ENCODE measurements at places on chromosomes 4 and X.

DNA sequence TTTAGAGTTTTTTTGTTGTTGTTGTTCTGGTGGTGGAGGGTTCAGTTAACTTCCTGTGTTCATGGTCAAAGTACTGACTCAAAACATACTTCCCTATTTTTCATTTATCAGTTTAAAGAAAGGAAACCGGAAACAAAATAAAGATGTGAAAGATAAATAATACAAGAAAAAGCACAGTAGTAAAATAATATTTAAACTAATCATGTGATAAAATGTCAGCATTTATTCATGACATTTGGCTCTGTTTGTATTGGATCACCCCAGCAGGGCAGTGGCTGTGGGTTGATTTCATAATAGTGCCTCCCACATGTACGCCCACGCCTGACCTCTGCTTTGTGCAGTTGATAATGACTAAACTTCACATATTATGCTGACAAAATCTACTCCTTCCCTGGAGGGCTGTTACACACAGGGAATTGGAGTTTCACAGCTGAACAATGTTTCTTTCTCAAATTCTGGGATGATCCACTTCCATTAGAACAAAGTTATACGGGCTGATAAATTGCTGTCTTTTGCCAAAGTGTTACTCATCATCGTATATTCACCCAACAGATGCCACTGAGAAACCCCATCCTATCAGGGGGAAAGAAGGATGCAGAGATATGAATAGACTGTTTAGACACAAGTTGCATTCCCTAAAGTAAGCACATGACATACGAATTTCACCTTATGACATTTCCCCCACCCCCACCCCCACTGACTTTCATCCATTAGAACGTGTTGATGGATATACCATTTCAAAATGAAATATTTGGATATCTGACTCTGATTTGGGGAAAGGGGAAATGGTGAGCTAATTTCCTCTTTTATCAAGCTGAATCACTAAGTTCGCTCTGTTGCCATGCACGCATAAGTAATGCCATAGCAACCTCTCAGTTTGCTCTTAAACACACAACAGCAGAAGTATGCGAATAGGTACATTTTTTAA lies 48.3 kb downstream of the AMELX start:
- no peak for DNase-seq

GRCh38 chr4:186486172-186486571 lies 69.2 kb downstream of the MTNR1A start:
- DNase-seq, result no peak

DNA sequence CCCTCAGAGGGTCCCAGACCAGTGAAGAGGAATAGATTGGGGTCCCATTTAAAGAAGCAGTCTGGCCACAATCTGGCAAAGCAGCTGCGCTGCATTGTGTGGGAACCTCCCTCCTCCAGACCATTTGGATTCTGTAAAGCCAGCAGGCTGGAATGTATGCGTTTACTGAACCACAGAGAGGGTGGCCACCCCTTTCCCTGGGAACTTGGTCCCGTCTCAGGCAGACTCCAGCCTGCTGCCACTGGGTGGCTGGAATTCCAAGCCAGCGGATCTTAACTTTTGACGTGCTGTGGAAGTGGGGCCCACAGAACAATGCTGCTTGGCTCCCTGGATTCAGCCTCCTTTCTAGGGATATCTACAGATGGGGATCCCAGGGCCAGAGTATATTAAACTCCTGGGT lies 307.2 kb downstream of the DACH2 start:
- no peak for DNase-seq

GRCh38 chr4:1404573-1405253 lies 1.5 kb downstream of the NKX1-1 start:
- DNase-seq, result no peak

GRCh38 chrX:57286507-57287251 lies at the start of gene FAAH2:
FAAH2 (plus strand) TSS chrX:57286706; CDS start chrX:57286826, 120 bp downstream.
- peak; percentile 74 for DNase-seq

DNA sequence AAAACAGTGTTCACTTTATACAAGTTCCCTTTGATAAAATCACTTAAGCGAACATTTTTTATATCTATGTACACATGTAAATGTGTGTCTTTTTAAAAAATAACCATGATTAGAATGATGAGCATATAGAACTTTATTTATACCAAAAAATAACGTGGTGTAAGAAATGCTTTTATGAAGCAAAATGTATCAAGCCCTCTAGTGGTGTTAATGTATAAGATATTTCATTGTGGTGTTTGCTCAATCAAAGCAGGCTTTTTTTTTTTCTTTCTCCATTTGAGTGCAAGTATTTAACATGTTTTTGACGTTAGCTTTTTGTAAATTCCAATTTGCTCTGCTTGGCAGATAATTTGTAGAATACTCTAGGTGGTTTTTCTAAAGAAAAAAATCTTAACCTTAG lies 2092.4 kb upstream of the TENM3 start:
- DNase-seq, result no peak

DNA sequence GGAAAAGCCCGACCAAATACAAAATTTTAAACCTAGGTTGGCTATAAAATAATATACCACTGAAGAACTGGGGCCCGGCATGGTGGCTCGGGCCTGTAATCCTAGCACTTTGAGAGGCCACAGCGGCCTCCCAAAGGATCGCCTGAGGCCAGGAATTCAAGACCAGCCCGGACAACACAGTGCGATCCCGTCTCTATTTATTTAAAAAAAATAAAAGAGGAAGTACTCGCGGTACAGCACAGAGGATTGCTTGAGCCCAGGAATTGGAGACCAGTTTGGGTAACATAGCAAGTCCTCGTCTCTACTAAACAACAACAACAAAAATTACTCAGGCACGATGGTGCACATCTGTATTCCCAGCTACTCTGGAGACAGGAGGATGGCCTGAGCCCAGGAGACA lies 44.8 kb upstream of the CDKN2AIP start:
- DNase-seq, result no peak

DNA sequence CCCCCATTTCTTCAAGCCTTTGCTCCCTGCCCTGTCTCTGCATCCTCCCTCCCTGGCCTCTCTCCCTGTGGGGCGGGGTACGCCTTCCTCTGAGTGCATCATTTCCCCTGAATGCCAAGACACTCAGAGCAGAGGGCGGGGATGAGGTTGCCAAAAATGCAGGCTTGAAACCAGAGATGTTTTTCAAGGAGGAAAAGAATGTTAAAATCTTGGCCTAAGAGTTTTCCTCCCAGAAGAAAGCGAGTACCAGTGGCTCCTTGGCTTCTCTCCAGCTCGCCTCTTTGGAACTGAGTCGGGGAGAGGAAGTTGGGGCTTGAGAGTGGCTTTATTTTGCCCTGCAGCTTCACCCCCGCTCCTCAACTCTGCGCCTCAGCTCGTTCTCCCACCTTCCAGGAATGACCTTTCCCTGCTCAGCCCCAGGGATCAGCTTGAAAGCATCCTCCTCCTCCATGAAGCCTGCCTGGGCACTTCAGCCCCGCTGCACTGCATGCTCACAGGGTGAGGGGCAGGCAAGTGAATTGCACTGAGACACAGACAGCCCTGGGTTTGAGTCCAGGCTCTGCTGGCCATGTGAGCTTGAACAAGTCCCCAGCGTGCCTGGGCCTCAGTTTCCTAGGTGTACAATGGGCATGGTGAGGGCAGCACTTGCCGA lies 57.5 kb upstream of the SORCS2 start:
- no peak for DNase-seq

GRCh38 chr4:140174543-140174942 lies 20.6 kb upstream of the MAML3 start:
- DNase-seq, result no peak

GRCh38 chr4:55186123-55186522 lies 60.7 kb upstream of the KDR start:
- DNase-seq, result no peak

DNA sequence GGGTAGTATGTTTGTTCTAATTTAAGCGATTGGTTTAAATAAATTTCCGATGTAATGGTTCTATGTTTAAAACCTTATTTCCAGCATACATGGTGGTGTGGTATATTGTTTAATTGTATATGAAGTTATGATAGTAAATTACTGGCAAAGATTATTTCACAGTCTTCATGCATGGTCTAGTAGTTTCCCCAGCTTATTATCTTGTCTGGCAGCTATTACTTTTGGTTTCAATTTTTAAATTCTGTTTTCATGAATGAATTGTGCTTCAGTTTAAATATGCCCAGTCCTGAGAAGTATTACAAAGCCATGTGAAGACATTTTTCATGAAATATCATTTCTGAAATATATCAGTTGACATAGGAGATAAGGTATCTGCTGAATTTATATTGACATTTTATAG lies 6.3 kb downstream of the ALG13 start:
- no peak for DNase-seq

- DNase-seq, result no peak
These were observed 121.3 kb upstream of the WDR17 start for GRCh38 chr4:175944126-175944910.

DNA sequence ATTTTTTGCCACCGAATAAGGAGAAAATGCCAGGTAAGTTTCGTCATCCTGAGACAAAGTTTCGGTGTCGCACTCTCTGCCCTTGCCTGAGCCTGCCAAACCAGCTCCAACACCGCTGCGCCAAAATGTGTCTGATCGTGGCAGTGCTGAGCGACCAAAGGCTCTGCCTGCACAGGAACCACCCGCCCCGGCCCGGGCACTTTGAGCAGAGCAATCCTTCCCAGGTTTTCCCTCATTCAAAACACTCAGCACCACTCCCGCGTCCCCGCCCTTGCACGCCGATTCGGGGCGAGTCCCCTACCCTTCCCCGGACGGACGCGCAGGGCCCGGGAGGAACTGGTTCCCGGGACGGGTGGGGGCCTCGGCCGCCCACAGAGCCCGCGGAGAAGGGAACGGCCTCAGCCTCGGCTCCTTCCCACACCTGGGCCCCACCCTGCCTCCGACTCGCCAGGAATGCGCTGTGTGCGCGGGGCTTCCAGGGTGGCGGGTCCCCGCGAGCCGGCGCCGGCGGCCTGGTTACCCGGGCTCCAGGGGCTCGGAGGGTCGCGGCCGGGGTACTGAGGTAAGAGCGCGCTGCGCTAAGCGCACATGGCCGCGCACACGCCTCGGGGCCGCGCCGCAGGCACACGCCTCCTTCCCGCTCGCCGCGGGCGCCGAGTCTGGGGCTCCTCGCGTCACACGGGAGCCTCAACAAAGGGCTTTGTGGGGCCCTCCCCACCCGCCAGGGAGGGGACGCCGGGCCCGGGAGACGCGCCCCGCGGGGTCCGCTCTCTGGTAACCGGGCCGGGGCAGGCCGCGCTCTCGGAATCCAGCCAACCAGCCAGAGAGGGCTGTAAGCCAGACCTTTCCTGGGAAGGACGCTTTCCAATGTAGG lies at the start of gene C4orf36:
C4orf36 (minus strand) TSS at position 661 of the 874 bp plus-strand sequence. CDS start 902 bp downstream, outside the sequence.
- DNase-seq, result peak; percentile 1

GRCh38 chr4:4759883-4760282 lies 99.6 kb upstream of the MSX1 start:
- DNase-seq, result no peak

GRCh38 chr4:122309988-122310626 lies 68.7 kb upstream of the ADAD1 start:
- no peak for DNase-seq

- no peak for DNase-seq
These were observed 81.1 kb downstream of the PPP2R2C start for GRCh38 chr4:6391186-6391851.

GRCh38 chr4:172007889-172008288 lies 194.7 kb downstream of the GALNTL6 start:
- DNase-seq, result no peak

GRCh38 chr4:178611062-178611461 lies 1168.8 kb upstream of the AGA start:
- DNase-seq, result no peak

GRCh38 chrX:68989456-68989855 lies 160.6 kb downstream of the EFNB1 start:
- no peak for DNase-seq

GRCh38 chr4:74315376-74315775 lies 7.1 kb downstream of the EPGN start:
- no peak for DNase-seq

DNA sequence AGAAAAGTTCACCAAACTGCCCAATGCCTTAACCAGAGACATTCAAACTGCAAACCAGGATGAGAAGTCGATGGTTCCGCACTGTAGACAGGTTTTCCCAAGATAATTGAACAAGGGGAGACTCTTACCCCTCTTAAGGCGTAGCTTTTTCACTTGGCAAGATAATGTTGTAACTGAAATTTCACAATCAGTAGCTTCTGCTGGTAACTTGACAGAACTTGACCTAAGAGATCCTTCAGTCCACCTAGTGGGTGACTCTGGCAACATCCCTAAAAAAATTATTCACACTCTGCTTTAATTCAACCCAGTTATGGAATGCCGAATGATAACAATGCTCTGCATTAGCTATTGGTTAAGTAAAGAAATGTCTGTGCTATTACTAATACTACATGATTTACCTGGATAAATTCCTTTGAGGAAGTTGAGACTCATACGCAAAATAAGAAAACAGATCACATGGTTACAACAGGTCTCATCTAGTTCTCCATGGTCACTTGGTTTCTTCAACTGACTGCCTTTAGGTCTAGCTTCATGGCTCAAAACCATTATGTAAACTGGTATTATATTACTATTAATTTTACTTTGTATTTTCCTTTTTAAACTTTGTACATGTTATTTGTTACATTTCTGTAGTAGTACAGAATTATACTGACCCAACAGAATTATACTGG lies 9.1 kb downstream of the ELF2 start:
- no peak for DNase-seq

- no peak for DNase-seq
These were observed 67.0 kb upstream of the HMX1 start for GRCh38 chr4:8938623-8939022.

GRCh38 chr4:186644311-186644638 lies 79.4 kb downstream of the FAT1 start:
- no peak for DNase-seq

- DNase-seq, result no peak
These were observed 3.8 kb downstream of the TET2 start for GRCh38 chr4:105150503-105150902.

DNA sequence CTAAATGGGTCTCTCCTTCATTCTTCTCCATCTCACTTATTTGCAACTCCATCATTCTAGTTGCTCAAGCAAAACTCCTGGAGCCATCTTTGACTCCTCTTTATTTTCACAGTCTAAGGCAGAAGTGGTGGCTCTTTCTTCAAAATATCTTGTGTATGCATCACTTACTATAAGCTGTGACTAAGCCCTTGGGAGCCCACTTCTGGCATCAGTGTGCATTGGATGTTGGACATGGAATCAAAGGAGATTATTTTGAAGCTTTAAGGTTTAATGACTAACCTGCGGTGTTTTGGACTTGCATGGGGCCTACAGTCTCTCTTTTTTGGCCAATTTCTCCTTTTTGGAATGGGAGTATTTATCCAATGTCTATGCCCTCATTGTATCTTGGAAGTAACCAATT lies 276.8 kb downstream of the SPOCK3 start:
- DNase-seq, result no peak

GRCh38 chr4:164383358-164384220 lies 370.3 kb upstream of the SMIM31 start:
- no peak for DNase-seq

- DNase-seq, result peak; percentile 23
These were observed 37.8 kb downstream of the GAB3 start for GRCh38 chrX:154712781-154713740.

- no peak for DNase-seq
These were observed 274.0 kb downstream of the CHIC1 start for GRCh38 chrX:73836956-73837477.

All from T-helper 22 cell (primary cell).